ENCODE measurements at places on chromosomes 3 and 15.
A peak's percentile ranks its signal among the peaks of the same experiment; 100 is the strongest.

- DNase-seq: no peak
Measured at GRCh38 chr3:32498252-32498651, 4.4 kb downstream of the CMTM6 start.

- DNase-seq: peak; percentile 93
Measured at GRCh38 chr15:40104865-40105516, 3.7 kb downstream of the BMF start.

DNA sequence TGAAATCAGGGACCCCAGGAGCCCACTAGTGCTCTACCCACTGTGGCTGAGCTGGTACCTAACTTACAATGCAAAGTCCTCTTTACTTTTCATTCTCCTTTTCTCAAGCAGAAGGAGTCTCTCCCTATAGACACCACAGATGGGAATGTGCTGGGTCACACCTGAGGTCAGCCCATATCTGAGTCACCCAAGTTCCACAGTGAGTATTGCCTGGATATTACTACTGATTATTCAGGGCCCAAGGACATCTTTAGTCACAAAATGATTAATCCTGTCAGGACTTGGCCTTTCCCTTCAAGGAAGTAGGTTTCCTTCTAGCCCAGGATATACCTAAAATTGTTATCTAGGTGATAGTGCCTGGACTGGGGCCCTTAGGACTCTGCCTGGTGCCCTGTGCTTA, 1305.2 kb downstream of the SI start:
- no peak for DNase-seq

DNA sequence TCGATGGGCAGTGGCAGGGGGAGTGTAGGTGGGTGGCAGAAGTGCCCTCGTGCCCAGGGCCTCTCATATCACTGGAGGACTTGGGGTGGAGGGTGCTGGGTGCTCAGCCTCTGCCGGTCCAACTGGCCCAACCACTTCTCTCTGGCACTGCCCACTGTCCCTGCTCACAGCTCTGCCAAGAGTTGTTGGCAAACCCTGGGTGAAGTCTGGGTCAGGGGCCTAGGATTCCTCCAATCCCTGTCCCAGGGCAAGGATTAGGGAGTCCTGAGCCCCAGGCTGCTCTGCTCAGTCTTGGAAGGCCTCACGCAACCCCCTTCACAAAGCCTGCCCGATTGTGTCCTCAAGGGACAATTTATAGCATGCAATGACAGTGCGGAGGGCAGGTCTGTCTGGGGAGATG, 5.2 kb upstream of the PRKCD start:
- DNase-seq: peak; percentile 51
